ENCODE measurements at places on chromosomes 7 and 10.

GRCh38 chr7:155381852-155382801 is 75.8 kb upstream of the EN2 start:
- DNase-seq: no peak

DNA sequence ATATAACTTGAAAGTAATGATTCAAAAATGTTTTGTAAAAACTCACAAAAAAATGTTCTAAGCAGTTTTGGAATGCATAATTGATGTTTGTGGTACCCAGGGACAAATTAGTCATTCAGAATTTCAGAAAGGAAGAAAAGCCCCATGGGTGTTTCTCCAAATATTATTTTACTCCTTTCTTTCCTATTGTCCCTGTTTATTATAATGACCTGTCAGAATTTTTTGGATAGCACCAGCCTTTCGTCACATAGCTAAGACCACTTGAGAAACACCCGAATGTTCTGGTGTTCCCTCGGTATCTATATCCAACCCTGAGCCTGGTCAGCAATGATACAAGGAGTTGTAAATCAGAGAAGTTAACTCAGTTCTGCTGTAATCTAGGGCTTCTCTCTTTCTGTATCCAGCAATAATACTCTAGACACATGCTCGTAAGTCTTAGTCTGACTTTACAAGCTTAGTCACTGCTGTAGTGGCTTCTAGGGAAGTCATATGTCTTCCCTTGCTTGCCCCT is 64.8 kb upstream of the MEOX2 start:
- DNase-seq: no peak

- DNase-seq: no peak
Observed at GRCh38 chr10:111316722-111317212, 239.9 kb downstream of the ADRA2A start.

- DNase-seq: no peak
Observed at GRCh38 chr10:113005380-113005779, 55.3 kb downstream of the TCF7L2 start.

DNA sequence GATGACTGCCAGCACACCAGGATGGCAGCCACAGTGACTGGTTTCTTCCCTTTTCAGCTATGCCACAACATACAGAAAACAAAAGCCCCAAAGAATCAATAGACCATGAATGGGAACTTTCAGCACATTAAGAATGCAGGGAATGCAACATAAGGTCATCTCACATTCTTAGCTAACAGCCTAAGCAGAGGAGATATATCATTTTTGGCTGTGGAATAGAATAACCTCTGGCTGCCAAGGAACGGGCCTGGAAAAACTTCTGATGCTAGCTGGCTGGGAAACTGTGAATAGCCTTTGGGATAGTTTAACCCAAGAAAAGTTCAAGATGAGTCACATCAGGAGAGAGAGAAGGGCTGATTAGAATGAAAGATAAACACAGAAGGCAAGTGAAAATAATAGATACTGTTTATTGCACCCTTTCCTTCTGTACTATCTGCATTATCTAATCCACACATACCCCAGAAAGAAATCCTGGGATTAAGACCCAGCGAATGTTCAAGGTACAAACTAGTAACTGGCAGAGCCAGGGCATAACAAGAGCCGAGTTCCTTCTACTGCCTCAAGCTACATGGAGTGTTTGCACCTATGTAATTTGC is 169.2 kb downstream of the SEMA3A start:
- DNase-seq: no peak

DNA sequence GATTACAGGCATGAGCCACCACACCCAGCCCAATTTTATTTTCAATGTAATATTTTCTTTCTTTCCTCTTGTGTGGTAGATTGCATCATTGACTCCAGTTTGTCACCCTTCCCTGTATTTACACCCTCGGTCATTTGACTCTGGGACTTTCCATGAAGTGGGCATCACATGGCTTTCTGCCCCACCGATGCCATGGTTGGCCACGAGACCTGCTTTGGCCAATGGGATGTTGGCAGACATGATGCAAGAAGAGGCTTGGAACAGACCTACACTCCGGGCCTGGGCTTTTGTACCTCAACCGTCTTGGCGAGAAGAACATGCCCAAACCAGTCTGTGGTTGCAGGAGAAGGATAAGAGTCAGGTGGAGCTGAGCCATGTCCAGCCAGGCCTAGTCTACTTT is 38.8 kb upstream of the CACUL1 start:
- DNase-seq: no peak

DNA sequence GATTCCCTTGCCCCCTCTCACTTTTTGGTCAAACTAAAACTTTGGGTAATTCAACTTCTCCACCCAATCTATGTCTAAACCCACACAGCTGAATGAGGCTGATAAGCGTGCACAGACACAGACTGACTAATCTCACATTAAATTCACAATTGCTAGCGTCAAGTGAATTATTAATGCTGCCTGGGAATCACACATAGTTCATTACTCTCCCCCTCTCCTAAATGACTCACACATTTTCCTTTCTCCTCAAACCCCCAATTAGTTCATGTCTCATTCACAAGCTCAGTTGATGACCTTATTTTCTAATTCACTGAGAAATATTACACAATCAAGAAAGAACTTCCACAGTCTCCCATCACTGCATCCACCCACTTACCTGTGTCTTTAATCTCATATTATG is 14.5 kb downstream of the KLF14 start:
- DNase-seq: no peak

GRCh38 chr10:129518793-129519192 is 51.8 kb downstream of the MGMT start:
- DNase-seq: no peak

- no peak for DNase-seq
Observed at GRCh38 chr10:15605740-15606369, 113.9 kb downstream of the ITGA8 start.

- DNase-seq: no peak
Observed at GRCh38 chr10:53463539-53463938, 691.0 kb upstream of the MBL2 start.

DNA sequence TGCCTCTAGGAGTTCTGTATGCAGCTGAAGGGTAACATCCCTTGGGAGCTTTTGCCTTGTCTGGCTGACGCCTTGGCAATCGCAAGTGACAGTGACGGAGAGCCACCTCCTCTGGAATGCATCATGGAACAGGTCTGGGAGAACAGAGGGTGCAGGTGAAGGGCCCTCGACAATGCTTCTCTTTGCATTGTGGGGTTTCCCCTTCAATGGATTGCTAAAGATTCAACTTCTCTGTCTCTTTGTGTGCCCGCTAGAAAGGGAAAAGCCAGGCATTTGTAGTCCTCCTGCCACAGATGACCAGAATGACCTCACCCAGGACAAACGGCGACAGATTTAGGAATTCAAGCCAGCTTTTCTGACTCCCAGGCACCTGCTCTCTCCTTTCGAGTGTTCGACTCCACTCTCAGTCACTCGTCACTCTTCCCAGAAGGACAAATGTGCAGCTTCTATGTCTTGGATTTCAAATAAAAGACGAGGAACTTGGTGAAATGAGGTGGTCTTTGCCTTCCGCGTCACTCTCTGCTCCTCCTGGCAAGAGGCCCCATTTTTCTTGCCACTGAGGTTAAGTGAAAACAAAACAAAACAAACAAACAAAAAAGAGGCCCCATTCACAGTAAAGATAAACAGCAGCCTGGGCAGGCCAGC is 26.1 kb downstream of the IL2RA start:
- peak; percentile 75 for DNase-seq

DNA sequence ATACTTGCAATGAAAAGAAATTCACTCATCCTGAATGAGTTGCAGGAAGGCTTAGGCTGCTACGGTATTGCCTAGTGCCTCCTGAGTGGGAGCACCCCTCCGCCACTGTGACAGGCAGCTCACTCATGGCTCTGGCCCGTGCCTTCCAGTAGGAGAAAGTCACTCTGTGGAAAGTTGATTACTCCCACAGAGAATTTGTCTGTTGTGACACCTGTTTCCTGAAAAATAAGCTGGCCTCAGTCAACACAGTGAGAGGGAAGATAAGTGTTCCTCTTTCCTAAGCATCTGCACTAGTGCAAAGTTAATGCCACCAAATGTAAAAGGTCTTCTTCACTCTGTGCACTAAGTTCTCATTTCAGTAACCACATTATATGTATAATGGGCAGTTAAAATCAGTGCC is 158.8 kb upstream of the INHBA start:
- no peak for DNase-seq

DNA sequence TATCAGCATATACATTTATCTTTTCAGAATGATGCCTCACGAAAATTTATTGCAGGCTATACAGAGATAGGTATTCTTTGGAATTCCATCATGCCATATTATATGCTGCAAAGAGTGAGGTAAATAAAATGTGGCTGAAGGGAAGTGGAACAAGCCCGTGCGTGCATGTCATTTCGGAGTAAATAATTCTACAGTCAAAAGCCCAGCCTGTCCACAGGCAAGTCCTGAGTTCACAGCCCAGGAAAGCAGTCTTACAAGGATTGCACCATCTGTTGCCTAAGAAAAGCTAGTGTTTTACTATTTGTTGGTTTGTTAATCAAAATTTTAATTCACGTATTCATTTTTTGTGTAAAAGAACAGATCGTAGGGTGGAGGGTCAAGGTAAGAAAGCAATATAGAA is 292.4 kb upstream of the AKR1E2 start:
- no peak for DNase-seq

DNA sequence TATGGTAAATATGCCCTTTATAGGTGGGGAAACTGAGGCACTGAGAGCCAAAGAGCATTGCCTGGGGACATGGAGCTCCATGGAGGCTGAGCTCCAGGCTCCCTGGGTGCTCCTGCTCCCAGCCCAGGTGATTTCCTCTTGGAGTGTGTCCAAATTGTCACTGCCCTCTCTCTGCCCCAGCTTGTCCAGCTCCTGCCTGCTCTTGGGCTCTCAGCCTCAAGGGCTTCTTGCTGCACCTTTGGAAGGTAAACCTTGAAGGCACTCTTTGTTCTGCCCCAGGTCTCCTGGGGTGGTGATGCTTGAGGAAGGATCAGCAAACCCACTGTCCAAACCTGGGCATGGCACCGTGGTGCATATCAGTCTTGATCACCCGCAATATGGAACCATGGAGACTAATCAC is 166.1 kb downstream of the RPS24 start:
- DNase-seq: no peak

- no peak for DNase-seq
Observed at GRCh38 chr7:112071856-112072255, 134.3 kb downstream of the DOCK4 start.

- DNase-seq: no peak
Observed at GRCh38 chr10:3122486-3123205, 49.9 kb downstream of the PITRM1 start.

DNA sequence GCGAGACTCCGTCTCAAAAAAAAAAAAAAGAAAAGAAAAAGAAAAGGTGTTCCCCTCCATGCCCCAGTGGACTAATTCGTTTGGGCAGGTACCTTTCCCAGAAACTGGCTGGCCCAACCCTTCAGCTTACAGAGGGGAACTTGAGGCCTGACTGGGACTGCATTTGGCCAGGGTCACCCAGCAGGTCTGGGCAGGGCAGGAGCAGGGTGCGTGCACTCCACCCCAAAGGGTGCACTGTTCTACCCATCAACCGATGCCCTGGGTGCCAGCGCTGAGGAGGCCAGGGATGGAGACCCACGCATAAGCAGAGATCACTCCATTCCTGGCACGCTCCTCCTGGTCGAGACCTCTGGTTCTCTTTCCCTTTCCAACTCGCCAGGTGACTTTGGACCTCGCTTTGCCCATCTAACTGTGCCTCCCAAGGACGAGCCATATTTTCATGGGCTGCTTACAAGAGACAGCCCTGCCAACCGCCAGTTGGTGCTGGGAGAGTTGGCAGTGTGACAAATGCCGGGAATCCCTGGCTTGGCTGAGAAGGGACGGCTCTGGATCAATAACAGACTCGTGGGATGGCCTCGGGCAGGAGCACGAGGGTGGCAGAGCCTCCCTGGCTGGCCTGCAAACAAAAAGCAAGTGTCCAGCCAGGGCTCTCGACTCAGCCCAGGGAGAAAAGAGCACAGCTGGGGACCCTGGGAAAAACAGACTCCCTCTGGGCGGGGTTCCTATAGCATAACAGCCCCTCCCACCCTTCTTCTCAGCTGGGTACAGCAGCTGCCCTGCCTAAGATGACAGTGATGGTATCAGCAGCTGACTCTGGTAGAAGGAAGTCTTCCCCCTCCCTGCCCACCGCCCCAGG is 7.9 kb downstream of the HSPB1 start:
- no peak for DNase-seq

- DNase-seq: peak; percentile 29
Observed at GRCh38 chr10:91211675-91212074, 8.8 kb upstream of the PCGF5 start.

DNA sequence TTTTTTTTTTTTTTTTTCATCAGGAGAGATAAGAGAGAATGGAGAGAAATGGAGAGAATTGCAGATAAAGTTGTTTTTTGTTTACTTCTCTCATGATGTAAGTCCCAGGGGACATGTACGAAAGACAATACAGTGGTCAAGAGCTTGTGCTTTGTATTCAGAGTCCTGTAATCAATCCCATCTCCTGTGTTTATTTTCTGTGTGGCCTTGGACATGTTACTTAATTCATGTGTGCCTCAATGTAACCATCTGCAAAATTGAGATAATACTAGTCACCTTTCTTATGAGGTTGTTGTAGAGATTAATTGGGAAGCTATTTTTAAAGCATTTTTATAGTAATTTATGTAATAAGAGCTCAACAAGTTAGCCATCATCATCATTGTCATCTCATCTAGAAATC is 117.5 kb downstream of the CDK14 start:
- no peak for DNase-seq

DNA sequence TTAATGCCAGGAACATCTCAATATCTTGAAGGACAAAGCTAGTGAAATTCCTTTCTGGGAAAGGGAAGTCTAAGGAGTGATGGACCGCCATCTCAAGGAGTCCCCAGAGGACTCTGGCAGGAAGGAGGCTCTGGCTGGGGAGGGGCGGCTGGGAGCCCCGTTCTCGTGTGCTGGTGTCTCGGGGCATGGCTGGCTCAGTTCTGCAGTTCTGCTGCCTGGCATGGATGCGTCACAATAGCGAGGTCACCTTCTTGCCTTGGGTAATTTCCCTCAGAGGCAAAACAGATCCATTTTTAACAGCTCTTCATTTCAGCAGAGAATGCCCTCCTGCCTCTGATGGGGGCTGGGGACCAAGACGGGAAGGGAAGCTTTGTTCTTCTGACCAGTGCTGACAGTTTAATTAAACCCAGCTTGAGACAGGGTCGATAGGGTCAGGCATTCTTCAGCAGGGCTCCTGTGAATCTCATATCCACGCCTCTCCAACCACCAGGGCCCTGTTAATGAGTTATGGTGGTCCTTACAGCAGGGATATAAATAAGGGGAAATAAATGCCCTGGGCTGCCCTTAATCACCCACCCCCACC is 35.7 kb downstream of the SLIT1 start:
- DNase-seq: no peak

- no peak for DNase-seq
Observed at GRCh38 chr7:155340071-155340531, 42.4 kb downstream of the INSIG1 start.

GRCh38 chr10:63346015-63346441 is 119.7 kb downstream of the JMJD1C start:
- no peak for DNase-seq

DNA sequence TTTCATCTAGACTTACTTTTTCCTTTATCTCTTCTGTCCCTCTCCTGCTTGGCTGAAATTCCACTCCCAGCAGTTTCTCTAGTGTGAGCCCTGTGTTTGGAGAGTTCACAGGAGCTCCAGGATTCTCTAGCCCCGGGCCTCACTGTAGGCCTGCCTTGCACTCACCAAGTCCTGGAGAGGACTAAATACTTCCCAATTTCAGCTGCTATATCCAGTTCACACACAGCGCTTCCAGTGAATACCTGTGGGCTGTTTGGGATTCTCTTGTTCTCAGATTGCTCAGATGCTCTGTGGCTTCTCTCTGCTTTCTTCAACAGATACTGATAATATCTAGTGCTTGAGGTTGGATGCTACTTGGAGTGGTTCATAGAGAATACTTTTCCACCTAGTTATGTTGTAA is 46.0 kb downstream of the MINPP1 start:
- no peak for DNase-seq
